Nephron progenitor cell (in vitro differentiated cells): ENCODE measurements at places on chromosomes 5 and 9.

GRCh38 chr5:84248013-84248412 is 136.7 kb downstream of the EDIL3 start:
- H3K36me3 ChIP-seq, result no peaks in the 10 kb centered on the region
- H3K27me3 ChIP-seq, result no peaks in the 10 kb centered on the region
- H3K27ac ChIP-seq, result no peak overlapping the region
- no peak for DNase-seq

GRCh38 chr5:140258016-140258415 is 44.9 kb downstream of the PFDN1 start:
- H3K27me3 ChIP-seq, result no peaks in the 10 kb centered on the region
- H3K36me3 ChIP-seq, result peaks cover 46% of the 10 kb centered on the region
- no peak overlapping the region for H3K27ac ChIP-seq
- H3K4me3 ChIP-seq, result no peak overlapping the region
- no peak for DNase-seq
- peaks cover 6% of the 10 kb centered on the region for H3K4me1 ChIP-seq

DNA sequence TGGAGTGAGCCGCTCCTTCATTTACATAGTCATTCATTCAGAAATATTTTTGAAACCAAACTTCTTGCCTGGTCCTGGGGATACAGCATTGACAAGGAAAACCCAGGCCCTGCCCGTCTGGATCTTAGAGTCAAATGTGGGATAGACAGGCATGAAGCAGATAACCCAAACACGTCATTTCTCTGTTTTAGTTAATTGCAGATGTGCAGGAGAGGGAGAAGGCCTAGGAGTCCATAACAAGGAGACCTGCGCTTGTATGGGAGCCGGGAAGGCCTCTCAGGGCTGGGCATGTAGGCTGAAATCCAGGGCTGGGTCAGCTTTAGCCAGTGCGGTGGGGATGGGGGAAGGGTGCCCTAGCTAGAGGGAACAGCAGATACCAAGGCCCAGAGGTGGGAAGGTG is 43.3 kb downstream of the PRRX2 start:
- peaks cover 59% of the 10 kb centered on the region for H3K4me1 ChIP-seq
- peak overlapping the region; percentile 9 for H3K4me3 ChIP-seq
- H3K27ac ChIP-seq, result peak overlapping the region; percentile 66
- no peaks in the 10 kb centered on the region for H3K27me3 ChIP-seq
- DNase-seq, result no peak

GRCh38 chr5:150542933-150543445 is 35.1 kb downstream of the NDST1 start:
- H3K36me3 ChIP-seq, result peaks cover 73% of the 10 kb centered on the region
- no peaks in the 10 kb centered on the region for H3K27me3 ChIP-seq
- DNase-seq, result no peak
- no peaks in the 10 kb centered on the region for H3K4me1 ChIP-seq
- peak overlapping the region; percentile 59 for H3K27ac ChIP-seq

GRCh38 chr5:91468651-91469422 is 85.7 kb upstream of the ARRDC3 start:
- peaks cover 16% of the 10 kb centered on the region for H3K4me1 ChIP-seq
- H3K4me3 ChIP-seq, result no peak overlapping the region
- no peak overlapping the region for H3K27ac ChIP-seq

DNA sequence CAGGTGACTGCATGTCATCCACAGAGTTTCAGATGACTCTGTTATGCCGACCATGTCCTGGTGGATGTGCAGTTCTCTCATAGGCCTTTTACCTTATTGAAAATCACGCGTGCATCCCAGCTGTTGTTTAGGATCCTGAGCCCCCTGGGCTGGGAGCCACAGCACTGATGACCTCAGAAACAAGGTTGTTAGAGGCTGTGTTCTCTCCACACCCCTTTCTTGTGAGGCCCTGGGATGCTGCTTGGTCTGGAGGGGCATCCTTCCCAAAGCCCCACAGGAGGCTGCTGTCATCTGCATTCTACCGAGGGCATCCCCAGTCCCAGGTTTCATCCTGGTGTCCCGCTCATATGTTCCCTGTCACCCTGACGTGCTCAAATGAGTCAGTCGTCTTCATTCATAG is 76.5 kb upstream of the IRX4 start:
- H3K4me1 ChIP-seq, result no peaks in the 10 kb centered on the region
- no peak for DNase-seq
- no peaks in the 10 kb centered on the region for H3K36me3 ChIP-seq
- H3K27me3 ChIP-seq, result peaks cover 35% of the 10 kb centered on the region

DNA sequence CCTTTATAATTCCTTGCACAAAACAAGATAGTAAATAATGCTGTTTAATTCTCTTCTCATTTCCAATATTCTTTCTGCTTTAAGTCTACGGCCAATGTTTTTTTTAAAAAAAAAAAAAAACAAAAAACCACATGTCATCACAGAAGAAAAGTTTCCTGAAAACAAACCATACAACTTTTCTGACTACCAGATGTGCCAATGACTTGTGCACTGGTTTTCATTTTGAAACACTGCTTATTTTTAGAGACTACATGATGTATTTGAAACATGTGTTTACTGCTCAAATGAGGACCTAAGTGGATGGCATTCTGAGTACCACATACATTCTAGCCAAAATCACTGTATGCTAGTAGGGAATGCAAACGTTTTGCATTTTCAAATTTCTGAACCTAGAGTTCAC is 167.9 kb downstream of the GLIS3 start:
- peaks cover 17% of the 10 kb centered on the region for H3K4me1 ChIP-seq
- no peak overlapping the region for H3K4me3 ChIP-seq
- H3K27me3 ChIP-seq, result peaks cover 3% of the 10 kb centered on the region
- H3K27ac ChIP-seq, result no peak overlapping the region

- peaks cover 3% of the 10 kb centered on the region for H3K27me3 ChIP-seq
- DNase-seq, result no peak
- H3K4me1 ChIP-seq, result peaks cover 6% of the 10 kb centered on the region
- H3K27ac ChIP-seq, result no peak overlapping the region
Measured at GRCh38 chr9:116644091-116644688, 42.9 kb upstream of the TRIM32 start.

- peaks cover 15% of the 10 kb centered on the region for H3K27me3 ChIP-seq
- no peak overlapping the region for H3K27ac ChIP-seq
- H3K4me1 ChIP-seq, result no peaks in the 10 kb centered on the region
- DNase-seq, result no peak
- H3K36me3 ChIP-seq, result no peaks in the 10 kb centered on the region
- no peak overlapping the region for H3K4me3 ChIP-seq
Measured at GRCh38 chr5:137488516-137488915, 10.6 kb downstream of the SPOCK1 start.

DNA sequence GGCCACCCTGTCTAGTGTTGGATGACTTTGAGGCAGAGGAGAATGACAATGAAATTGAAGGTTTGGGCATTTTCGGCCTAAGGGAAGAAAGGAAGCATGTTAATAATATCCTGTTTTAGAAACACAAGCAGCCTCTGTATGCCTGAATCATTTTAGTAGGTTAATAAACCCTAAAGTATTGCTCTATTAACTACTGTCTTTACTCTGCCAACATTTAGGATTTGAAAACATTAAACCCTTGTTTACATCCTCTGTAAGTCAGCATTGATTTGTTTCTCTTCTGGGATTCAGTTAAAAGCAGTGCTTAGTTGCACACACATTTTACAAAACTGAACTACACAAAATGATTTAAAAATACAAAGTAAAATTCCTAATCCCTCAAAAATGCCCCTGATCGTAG is 358.9 kb downstream of the ARRDC3 start:
- no peak for DNase-seq
- no peaks in the 10 kb centered on the region for H3K36me3 ChIP-seq
- no peak overlapping the region for H3K4me3 ChIP-seq
- H3K27ac ChIP-seq, result peak overlapping the region; percentile 73
- peaks cover 68% of the 10 kb centered on the region for H3K4me1 ChIP-seq

DNA sequence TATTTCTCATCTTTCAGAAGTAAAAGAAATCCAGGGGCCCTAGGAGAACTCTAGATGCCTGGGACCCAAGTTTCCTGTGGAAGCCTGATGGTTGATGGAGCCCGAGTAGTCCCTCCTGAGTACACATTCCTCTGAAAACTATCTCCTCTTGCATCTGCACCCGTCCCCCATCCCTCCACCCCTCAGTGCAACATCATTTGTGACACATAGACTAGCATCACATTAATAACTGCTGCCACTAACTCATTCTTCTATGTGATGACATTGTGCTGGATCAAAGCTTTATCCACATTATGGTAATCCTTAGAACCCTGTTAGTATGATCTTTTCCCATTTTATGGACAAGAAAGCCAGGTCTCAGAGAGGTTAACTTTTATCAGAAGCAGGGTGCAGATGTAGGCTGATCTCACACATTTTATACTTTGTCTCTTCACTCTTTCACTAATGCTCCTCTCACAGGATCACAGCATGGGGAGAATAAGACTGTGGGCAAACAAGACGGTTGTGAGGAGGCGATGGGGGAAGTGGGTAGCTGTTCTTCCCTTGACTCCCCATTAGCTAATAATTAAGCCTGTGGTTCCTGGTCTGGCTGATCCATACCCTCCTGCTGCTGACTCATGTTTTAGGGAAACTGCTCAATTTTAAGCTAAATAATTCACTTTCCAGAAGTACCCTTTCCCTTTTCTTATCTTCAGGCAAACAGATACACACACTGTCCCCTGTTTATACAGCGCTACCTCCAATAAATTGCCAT is 3.9 kb upstream of the HK3 start:
- H3K4me3 ChIP-seq, result no peak overlapping the region
- DNase-seq, result no peak
- no peaks in the 10 kb centered on the region for H3K27me3 ChIP-seq
- H3K27ac ChIP-seq, result peak overlapping the region; percentile 24

- peaks cover 14% of the 10 kb centered on the region for H3K4me1 ChIP-seq
- no peak overlapping the region for H3K4me3 ChIP-seq
- H3K27ac ChIP-seq, result peak overlapping the region; percentile 20
Measured at GRCh38 chr9:109852556-109852955, 72.6 kb downstream of the PALM2AKAP2 start.

- DNase-seq, result no peak
- no peak overlapping the region for H3K4me3 ChIP-seq
- peaks cover 4% of the 10 kb centered on the region for H3K4me1 ChIP-seq
- H3K36me3 ChIP-seq, result peaks cover 25% of the 10 kb centered on the region
Measured at GRCh38 chr5:55636683-55637082, 75.4 kb downstream of the SLC38A9 start.

GRCh38 chr9:6852243-6852963 is 94.6 kb downstream of the KDM4C start:
- H3K4me3 ChIP-seq, result no peak overlapping the region
- peaks cover 9% of the 10 kb centered on the region for H3K4me1 ChIP-seq
- peaks cover 15% of the 10 kb centered on the region for H3K36me3 ChIP-seq
- peak overlapping the region; percentile 20 for H3K27ac ChIP-seq
- H3K27me3 ChIP-seq, result no peaks in the 10 kb centered on the region

DNA sequence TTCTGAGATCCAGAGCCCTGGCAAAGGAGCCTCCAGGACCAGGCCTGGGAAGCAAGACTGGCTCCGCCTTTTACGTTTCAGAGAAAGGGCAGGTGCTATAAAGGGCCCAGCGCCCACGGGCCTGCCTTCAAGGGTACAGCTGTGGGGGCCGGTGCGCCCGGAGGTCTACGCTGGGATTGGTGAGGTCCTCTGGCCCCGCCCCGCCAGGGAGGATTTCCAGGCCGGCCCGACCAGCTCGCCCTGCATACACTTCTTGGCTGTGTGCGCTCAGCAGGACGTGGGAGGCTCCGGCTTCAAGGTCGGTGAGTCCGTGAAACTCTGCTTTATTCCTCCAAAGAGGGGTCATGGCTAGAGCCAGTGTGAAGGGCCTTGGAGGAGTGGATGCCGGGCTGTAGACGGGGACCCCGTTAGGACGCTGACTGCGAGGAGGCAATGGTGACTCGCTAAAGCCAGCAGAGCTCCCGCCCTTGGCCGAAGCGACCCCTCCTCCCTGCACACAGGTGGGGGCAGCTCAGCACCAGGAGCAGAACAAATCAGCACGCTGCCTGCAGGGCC is at the start of gene CKMT2:
CKMT2 (plus strand) TSS at position 243 of the 555 bp plus-strand sequence. CDS start 17,811 bp downstream, outside the sequence.
- peaks cover 20% of the 10 kb centered on the region for H3K36me3 ChIP-seq
- DNase-seq, result peak; percentile 78
- H3K27ac ChIP-seq, result peak within 1 kb of the TSS; percentile 36
- peak within 1 kb of the TSS; percentile 84 for H3K4me3 ChIP-seq
- H3K4me1 ChIP-seq, result peaks cover 45% of the 10 kb centered on the region
- no peaks in the 10 kb centered on the region for H3K27me3 ChIP-seq
